ENCODE measurements at places on chromosomes 5 and 9.

DNA sequence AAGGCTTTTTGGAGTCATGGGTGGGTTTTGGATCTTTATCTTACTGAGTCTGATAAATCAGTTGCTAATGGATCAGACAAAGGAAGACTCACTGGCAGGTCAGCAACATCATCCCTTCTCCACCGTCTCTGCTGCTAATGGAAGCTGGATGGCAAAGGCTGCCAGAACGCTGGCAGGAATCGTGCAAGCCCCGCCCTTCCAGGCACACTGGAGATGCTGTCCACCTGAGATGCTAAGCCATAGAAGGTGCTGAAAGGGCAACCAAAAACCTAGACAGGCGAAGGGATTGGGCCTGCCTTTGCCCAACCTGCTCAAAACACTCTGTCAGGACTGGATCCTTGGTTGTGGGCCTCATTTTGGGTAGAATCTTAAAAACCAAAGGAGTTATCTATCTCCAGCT is 139.5 kb upstream of the FSTL4 start:
- DNase-seq = no peak

- no peak for DNase-seq
Observed at GRCh38 chr5:126536874-126537273, 58.1 kb downstream of the ALDH7A1 start.

DNA sequence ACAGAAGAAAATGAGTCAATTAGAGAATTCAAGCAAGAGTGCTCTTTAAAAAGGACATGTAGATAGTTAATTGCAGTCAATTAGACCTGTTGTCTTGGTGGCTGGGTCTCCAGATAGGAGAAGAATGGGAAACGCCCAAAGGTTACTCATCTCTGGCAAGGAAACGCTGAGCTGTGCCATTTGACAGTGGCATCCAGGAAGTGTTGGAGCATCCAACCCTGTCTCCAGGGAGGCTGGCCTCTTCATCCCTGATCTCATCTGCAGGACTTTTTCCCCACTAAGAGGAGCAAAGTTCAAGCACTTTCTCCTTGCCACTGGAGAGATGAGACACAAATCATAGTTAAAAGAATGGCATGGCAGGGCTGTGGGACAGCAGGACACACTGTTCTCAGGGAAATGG is 111.7 kb upstream of the MSX2 start:
- no peak for DNase-seq

DNA sequence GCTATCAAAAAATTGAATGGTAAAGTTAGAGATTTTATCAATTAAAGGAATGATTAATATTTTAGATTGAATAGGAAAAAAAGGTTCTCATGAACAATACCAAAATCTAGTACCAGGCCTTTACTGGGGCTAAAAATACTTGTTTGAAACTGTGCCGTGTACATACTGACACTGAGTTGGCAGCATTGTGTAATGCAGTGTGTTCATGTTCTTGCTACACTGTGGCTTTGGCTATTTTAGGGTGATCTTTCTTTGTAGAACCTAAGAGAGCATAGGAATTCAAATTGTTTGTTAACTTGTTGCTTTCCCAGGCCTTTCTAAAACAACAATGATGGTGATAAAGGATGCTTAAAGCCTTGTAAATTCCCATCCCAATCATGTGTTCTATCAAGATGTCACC is 80.9 kb downstream of the KIF4B start:
- no peak for DNase-seq

GRCh38 chr5:14595891-14596290 is 14.3 kb downstream of the OTULINL start:
- no peak for DNase-seq

DNA sequence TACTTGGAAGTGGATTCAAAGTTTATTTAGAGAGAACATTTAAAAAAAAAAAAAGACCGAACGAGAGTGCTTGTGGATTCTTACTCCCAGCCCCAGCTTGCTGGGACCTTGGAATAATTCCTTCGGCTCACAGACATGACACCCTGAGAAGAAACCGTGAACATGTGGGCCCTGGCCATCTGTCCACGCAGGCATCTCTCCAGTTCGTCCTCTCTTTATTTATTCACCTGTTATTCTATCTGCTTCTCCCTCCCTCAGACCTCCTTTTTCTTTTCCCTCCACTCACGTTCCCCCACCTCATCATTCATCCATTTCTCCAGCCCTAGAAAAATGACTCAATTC is 93.7 kb upstream of the PHYKPL start:
- no peak for DNase-seq

All from stromal cell of bone marrow (primary cell).